ENCODE measurements at places on chromosomes 2 and 18.

- DNase-seq, result no peak
These were observed 28.4 kb upstream of the LONRF2 start for GRCh38 chr2:100350661-100351185.

DNA sequence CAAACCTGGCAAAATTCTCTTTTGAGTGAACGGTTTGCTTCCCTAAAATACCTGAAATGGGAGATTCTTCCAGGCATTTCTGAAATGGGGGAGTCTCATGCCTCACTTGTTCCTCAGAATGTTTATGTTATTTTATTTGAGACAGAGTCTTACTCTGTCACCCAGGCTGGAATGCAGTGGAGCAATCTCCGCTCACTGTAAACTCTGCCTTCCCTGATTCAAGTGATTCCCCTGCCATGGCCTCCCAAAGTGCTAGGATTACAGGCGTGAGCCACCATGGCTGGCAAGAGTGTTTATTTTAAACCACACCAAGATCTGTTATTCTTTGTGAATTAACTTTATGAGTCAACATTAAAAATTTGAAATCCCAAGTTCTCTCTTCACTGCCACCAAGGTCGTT is 6.4 kb upstream of the FHL2 start:
- DNase-seq, result no peak

DNA sequence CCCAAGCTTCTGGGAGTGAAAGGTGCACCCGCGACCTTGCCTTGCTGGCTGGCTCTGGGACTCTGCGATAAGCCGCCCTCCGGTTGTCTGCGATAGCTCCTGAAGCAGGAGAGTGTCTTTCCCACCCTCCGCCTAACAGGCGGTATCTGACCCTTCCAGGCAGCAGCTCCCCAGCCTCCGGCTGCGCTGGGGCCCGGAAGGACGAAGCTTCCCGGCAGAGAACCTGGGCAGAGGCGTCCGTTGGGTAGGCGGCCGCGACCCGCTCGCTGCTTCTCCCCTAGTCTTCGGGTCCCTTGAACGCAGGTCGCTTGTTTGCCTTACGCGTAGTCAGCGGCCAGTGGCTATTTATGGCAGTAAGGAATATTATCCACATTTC is 446 bp upstream of the RHBDD1 start:
- DNase-seq, result no peak

- DNase-seq, result no peak
These were observed 16.3 kb downstream of the MARCHF7 start for GRCh38 chr2:159728629-159729028.

GRCh38 chr2:215262741-215263362 is 49.0 kb upstream of the ATIC start:
- no peak for DNase-seq

DNA sequence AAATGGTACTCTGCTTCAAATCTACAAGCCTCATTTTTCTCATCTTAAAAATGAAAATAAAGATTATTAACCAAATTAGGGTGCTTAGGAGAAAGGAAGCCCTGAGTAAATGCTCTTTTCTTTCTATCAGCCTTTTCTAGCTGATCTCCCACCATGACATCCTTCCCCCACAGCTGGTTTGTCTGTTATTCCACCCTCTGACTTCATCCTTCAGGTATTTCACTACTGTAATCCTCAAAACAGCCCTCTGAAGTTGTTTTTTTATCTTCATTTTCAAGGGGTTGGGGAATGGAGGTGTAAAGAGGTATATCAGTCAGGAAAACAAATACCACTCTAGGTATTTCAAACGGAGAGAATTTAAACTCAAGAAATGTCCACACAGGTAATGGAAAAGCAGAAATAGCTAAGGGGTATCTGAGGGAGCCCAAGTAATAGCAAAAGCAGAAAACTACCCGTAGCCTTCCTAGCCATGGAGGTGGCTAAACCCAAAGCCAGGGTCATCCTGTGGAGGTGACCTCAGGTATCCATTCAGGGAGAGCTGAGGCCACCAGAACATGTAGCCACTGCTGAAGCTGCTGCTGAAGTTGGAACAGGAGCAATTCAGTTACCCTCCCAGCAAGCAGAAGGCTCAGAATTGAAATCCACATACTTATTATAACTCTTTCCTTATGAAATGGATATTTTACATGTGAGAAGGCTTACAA is 990.9 kb upstream of the ACVR2A start:
- DNase-seq, result no peak

- no peak for DNase-seq
These were observed 1.4 kb downstream of the ST8SIA5 start for GRCh38 chr18:46755315-46756024.

DNA sequence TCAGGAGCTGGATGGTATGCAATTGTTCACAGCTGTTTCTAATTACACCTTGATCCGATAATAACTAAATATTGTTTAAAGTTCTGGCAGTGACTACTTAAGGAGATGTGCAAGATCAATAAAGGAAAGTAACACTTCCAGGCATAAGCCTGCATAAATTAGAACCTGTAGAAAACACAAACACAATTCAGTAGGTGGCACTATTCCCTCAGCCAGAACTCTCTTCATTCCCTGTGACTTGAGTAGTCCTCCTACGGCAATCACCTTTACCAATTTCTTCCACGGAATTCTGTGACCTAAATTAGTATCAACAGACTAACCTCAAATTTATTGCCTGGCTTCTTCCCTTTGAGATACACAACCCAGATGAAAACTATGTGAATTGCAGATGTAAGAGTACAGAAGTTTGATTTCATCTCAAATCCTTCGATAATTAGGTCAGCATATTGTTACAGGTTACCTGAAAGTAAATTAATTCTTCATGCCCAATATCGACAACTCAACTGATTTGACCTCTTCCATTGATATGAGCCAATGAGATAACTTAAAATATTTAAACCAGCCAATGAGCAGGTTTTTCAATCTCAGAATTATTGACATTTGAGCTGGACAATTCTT is 137.8 kb downstream of the PID1 start:
- no peak for DNase-seq

Data from kidney capillary endothelial cell (primary cell).